Suppressor macrophage treated with lipopolysaccharide for 1 hour (primary cell): ENCODE measurements at places on chromosomes 1 and 21.

DNA sequence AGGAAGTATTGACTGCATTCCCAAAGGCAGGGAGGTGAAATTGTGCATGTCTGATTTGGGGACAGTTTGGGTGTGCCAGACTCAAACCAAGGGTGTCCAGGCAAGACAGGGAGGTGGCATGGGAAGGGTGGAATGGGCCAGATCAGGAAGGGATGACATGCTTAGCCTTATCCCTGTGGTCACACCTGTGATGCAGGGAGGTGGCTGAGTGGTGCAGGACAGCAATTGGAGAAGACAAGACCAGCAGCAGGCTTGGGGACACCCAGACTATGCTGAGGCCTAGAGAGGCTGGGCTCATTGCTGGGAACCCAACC, 4.0 kb downstream of the FOXO6 start:
- DNase-seq = no peak

DNA sequence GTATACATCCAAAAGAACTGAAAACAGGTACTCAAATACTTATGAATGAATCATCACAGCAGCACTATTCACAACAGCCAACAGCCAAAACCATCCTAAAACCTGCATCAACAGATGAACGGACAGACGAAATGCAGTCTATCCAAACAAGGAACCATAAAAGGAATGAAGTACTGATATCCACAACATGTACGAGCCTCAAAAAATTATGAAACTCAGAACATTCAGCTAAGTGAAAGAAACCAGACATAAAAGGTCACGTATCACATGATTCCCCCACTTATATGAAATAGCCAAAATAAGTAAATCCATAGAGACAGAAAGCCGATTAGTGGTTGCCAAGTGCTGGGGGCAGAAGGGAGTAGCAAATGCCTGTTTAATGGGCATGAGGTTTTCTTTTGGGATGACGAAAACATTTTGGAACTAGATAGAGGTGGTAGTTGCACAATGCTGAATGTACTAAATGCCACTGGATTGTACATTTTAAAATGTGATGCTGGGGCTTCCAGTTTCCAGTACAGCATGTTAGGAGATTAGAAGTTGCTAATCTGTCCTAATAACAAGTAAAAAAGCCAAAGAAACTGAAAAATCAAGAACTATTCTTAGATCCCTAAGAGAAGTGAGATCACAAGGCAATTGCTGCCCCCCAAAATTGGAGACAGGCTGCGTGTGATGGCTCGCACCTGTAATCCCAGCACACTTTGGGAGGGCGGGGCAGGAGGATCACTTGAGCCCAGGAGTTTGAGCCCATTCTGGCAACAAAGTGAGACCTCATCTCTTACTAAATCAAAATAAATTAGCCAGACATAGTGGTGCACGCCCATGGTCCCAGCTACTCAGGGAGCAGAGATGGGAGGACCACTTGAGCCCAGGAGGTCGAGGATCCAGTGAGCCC, 25.3 kb downstream of the CLSTN1 start:
- no peak for DNase-seq

DNA sequence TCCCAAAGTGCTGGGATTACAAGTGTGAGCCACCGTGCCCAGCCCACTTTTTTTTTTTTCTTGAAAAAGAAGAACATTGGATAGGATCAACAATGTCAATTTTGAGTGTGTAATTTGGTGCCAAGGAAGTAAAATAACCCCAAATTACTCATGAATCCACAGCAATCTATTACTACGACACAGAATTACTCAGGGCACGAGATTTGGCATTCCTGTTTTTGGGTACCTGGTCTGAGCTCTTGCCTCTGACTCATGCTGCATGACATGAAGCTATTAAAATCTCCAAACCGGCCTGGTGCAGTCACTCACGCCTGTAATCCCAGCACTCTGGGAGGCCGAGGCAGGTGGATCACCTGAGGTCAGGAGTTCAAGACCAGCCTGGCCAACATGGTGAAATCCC, 10.4 kb downstream of the RNF19B start:
- DNase-seq = peak; percentile 70

DNA sequence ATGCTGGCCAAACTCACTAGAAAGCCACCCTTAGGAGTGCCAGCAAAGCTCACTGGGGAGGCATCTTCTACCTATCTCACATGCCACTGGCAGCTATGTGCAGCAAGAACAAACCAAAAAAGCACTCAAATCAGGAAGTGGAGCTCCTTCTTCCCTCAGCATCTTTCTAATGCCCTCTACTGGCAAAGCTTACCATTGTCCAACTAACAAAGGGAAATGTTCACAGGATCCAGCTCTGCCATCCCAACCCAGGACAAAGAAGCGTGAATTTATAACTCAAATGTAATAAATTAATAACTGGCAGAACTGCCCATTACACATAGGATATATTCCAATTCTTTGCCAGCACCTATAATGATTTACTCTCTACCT, 38.9 kb downstream of the LEPR start:
- peak; percentile 60 for DNase-seq

DNA sequence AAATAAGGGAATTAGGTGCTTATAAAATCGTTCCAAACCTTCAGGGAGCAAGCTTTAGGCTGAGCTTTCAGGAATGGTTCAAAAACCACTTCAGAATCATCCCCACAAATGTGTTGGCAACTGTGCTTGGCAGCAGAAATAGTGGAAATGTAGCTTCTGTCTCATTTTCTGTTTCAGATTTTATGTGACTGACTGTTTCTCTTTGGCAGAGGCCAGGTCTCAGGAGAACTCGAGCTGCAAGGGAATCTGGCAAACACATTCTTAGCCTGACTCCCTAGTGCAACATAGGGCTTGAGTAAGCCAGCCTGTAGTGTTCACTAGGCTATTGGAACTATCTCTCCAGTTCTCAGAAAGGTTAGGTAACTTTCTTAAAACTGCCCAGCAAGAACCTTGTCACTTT, 128.6 kb downstream of the PLA2G4A start:
- no peak for DNase-seq

- no peak for DNase-seq
Measured at GRCh38 chr21:41598561-41599431, 90.8 kb upstream of the TMPRSS2 start.
